ENCODE measurements at places on chromosomes 3 and 15.

GRCh38 chr15:79031201-79031600, 59.4 kb downstream of the RASGRF1 start:
- no peak for DNase-seq

DNA sequence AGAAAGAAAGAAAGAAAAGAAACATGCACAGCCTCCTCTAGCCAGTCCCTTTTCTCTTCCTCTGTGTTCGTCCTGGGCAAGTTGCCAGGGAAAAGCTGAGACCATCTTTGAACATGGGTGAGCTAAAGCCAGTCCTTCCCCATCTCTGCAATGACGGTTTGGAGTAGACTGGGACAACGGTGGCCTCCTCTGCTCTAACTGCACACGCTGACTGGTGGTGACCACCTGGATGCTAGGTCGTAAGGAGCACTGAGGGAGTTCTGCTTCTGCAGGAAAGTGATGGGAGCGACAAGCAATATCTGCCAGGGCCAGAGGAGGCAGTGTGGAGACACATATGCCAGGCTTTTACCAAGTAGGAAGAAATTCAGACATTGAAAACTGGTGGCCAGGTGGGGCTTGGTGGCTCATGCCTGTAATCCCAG, 111.7 kb downstream of the NUP210 start:
- peak; percentile 48 for DNase-seq

DNA sequence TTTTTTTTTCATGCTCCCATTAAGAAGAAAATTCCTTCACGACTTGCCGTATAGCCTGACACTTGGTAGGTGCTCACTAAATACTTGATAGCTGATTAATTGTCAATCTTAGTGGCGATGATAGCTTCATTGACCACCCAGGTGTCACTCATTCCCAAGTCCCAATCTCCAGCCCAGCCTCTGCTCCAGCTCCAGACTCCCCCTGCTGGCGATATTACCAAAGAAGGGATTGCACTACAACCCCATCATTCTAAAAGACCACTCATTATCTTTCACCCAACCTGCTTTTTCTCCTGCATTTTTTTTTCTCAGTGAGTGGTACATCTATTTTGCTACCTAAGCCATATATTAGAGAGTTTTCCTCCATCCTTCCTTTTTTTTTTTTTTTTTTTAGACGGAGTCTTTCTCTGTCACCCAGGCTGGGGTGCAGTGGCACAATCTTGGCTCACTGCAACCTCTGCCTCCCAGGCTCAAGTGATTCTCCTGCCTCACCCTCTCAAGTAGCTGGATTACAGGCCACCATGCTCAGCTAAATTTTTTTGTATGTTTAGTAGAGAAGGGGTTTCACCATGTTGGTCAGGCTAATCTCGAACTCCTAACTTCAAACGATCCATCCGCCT, 19.5 kb upstream of the COMMD2 start:
- DNase-seq = peak; percentile 63

GRCh38 chr3:35932995-35933394, 293.7 kb downstream of the ARPP21 start:
- DNase-seq = no peak

GRCh38 chr3:194176274-194176991, 40.5 kb downstream of the HES1 start:
- no peak for DNase-seq

GRCh38 chr3:176655404-176656094, 541.7 kb downstream of the TBL1XR1 start:
- no peak for DNase-seq

DNA sequence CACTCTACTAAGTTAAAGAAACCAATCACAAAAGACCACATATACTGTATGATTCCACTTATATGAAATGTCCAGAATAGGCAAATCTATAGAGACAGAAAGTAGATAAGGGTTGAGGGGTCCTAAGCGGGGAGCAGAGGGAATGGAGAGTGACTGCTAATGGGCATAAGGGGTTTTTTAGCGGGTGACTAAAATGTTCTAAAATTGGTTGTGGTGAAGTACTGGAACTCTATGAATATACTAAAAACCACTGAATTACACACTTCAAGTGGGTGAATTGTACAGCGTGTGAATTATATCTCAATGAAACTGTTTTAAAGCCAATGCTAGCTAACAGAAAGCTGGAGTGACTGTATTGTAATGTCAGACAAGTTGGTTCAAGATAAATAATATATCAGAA, 33.3 kb downstream of the KPNA1 start:
- no peak for DNase-seq

DNA sequence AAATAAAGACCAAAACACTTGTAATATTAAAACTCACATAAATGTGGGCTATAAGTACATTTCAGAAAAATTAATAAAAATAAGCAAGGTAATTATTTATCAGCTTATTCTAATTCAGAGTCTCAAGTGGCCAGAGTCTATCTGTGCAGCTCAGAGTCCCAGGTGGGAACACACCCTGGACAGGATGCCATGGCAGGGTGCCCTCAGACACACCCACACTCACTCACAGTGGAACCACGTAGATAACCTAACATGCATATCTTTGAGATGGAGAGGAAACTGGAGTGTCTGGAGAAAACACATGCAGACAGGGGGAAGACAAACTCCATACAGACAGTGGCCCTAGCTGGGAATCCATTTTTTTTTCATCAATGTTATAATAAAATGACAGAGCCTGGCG, 37.2 kb downstream of the FSIP1 start:
- DNase-seq = no peak

DNA sequence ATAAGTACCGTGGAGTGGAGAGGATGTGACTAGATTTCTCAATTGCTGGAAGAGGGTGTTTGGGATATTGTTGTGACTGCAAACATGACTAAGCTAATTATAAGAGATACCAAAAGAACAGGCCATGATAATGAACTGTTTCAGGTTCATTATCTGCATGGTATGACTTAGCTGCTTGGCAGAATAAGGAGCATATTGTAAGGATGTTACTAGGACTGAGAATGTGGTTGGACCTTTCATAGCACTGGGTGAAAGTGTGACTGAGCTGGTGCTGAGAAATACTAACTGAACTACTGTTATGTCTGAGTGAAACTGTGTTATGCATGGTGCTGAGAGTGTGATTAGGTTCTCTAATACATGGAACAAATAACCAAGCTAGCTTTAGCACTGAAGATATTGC, 11.0 kb downstream of the SCN10A start:
- no peak for DNase-seq

- no peak for DNase-seq
Measured at GRCh38 chr3:126326629-126327028, 30.6 kb downstream of the KLF15 start.

DNA sequence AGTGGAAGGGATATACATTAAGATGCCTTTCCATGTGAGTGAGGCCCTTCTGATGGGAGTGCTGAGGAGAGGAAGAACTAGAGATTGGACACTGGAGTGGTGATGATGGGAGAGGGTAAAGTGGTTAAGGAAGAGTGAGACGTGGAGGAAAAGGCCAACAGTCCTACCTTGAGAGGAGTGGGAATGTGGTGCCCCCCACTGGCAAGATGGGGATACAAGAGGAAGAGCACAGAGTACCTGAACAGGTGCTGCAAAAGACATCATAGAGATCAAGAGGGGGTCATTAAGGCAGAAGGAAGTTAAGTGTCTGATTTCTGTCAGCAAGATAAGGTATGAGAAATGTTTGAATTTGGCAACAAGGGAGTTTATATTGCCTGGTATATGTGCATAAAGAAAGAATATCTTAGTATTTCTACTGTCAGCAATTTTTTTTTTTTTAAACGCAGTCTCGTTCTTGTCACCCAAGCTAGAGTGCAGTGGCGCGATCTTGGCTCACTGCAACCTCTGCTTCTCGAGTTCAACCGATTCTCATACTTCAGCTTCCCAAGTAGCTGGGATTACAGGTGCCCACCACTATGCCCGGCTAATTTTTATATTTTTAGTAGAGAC, 34.0 kb downstream of the ARIH2 start:
- DNase-seq = no peak

- no peak for DNase-seq
Measured at GRCh38 chr3:9331171-9331570, 31.7 kb upstream of the THUMPD3 start.

DNA sequence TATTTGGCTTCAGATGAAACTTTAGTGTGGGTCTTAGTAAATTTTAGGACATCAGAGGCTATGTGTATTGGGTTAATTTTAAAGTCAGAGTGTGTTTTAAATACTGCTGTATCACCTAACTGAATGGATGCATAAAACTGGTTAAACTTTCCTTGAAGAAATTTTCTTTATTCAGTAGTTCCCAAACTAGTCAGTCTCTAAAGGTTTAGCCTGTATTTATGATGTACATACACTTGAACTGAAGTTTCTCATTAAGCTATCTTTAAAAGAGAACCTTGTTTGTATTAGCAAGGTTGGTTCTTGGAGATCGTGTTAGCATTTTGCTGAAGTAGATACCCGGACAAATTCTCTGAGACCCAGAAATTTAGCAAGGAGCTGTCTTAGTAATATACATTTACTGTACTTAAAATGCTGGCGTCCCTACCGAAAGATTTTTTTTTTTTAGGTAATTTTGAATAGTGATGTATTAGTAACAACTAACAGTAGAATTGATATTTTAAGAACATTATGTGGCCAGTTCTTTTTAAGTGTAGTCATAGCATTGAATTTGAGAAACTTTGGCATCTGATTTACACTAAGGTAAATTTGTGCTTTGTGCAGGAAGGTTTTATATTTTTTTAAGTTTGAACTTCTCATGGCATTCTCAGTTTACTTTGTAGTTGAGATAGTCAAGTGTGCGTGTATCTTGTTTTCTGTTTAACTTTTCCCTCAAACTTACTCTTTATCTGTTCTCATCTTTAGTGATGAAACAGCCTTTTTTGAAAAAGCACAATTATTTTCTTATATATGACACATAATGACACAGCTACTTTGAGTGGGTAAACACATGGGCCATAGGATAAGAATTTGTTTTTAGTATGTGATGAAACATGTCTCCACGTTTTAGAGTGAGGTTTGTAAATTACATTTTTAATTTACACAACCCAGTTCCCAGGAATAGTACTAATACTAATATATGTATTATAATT, 2.9 kb downstream of the DIPK2A start:
- no peak for DNase-seq

- DNase-seq = no peak
Measured at GRCh38 chr3:86828751-86829150, 162.2 kb downstream of the VGLL3 start.

DNA sequence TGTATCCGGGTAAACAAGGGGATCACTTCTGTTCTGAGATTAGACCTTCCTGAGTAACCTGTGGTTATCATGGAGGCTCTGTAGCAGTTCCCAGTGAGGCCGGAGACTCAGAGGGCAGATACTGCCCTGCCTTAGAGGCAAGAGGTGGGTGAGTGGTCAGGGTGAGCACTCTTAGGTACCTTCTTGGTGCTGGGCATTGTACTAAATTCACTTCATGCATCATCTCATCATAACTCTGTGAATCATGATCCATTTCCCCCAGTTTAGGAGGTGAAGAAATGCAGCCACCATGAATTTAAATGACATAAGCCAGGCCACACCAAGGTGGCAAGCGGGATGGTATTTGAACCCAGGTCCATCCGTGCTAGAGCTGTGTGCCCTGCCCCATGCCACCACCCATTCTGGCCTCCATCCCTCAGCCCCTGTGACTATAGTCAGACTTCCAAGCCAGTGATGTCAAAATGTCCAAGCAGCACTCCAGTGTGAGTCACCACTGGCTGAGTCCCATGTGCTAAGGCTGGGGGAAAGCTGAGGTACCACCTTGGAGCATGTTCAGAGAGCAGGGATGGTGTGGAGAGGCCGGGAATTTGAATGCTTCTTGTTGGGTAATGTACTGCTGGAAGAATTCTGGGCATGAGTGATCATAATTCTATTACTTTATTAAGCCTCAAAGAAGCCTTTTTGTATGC, 88.8 kb downstream of the EPHB1 start:
- DNase-seq = peak; percentile 67

- no peak for DNase-seq
Measured at GRCh38 chr3:15932348-15933300, 134.8 kb upstream of the ANKRD28 start.

DNA sequence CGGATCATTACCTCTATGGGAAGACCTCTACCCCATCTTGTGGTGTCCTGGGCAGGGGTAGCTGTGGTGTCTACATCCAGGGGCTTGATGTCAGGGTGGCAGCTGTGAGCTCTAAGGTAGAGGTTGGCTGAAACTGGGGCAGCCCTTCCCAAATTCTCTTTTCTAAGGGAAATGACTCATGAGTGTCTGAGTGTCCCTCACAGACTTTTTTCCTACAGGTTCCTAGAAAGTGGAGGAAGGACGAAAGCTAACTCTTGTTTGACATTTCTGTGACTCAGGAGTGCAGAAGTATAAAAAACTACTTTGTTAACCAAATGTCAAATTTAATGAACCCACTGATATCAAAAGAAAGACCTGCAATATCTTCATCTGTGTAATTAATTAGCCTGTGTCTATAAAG, 481.5 kb downstream of the PDCD6IP start:
- DNase-seq = no peak

- no peak for DNase-seq
Measured at GRCh38 chr3:110904520-110904890, 167.1 kb upstream of the NECTIN3 start.

Measured in AG08395 (cell line).